ENCODE measurements at places on chromosomes 7 and 10. TPM values are rescaled to one million over a fixed set of nuclear protein-coding genes. Genes with fewer than 3 reads are reported as not detected.
A peak's percentile ranks its signal among the peaks of the same experiment; 100 is the strongest.

- DNase-seq = no peak
- no peak overlapping the region for H3K4me3 ChIP-seq
- peaks cover 54% of the 10 kb centered on the region for H3K4me1 ChIP-seq
- H3K27ac ChIP-seq = peak overlapping the region; percentile 86
These were observed 9.0 kb downstream of the SPOCK2 start for GRCh38 chr10:72079356-72079755.

The CLRN3 gene
- total RNA-seq = not detected

GRCh38 chr10:111360260-111360925 lies 283.6 kb downstream of the ADRA2A start:
- no peaks in the 10 kb centered on the region for H3K4me1 ChIP-seq
- no peaks in the 10 kb centered on the region for H3K36me3 ChIP-seq
- no peak overlapping the region for H3K4me3 ChIP-seq
- no peaks in the 10 kb centered on the region for H3K27me3 ChIP-seq
- H3K27ac ChIP-seq = no peak overlapping the region

- no peak for DNase-seq
- H3K27ac ChIP-seq = no peak overlapping the region
- no peaks in the 10 kb centered on the region for H3K27me3 ChIP-seq
- H3K4me1 ChIP-seq = no peaks in the 10 kb centered on the region
These were observed 1358.7 kb upstream of the SORCS1 start for GRCh38 chr10:108523016-108523800.

DNA sequence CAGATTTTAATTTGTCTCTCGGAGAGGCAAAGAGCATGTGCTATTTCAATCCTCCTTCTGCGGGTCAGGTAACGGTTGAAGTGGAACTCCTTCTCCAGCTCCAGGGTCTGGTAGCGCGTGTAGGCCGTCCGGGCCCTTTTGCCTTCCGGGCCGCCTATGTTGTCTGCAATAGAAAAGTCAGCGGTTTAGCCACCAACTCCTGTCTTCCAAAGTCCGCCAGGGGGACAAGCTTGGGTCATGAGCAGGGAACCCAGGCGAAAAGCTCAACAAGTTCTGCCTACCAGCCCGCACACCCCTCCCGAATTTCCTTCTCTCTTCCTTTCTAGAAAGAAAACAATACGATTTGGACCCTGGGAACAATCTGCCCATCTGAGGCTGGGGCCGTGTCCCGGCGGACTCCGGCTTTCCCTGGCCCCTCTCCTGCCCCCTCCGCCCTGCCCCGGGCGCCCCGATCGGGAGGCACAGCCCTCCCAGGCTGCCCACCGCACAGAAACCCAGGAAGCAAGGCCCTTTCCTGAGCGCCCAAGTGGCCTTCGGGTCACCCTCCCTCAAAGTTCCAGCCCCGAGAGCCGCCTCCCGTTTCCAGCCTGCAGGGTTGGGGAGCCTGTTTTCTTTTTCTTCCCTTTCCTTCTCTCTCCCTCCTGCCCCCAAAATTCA lies 1.4 kb downstream of the HOXA5 start:
- H3K27ac ChIP-seq = no peak overlapping the region
- H3K4me1 ChIP-seq = peaks cover 4% of the 10 kb centered on the region
- no peak for DNase-seq
- H3K27me3 ChIP-seq = no peaks in the 10 kb centered on the region
- no peaks in the 10 kb centered on the region for H3K36me3 ChIP-seq
- H3K4me3 ChIP-seq = no peak overlapping the region

DNA sequence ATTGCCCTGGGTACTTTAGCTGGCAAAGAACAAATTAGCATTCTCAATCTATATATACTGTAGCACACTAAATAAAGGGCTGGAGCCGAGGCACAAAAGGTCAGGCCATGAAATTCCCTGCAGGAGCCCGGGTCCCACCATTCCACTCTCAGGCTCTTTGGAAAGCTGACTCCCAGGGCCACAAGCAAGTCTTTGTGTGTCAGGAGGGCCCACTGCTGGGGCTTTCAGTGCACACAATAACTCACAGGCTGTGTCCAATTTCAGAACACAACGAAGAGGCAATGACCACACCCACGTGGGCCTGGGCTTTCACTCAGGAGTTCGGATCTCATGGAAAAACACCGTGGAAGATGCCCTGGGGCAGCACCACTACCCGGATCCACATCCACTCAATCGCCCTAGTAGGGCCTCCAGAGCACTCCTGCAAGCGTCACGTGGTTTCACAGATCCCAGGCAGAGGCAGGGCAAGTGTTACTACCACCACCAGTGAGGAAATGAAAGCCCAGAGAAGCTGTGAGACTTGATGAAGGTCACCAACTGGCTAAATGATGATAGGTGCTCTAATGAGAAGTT lies 60.3 kb downstream of the COBL start:
- no peak for DNase-seq
- no peak overlapping the region for H3K4me3 ChIP-seq
- no peak overlapping the region for H3K27ac ChIP-seq

DNA sequence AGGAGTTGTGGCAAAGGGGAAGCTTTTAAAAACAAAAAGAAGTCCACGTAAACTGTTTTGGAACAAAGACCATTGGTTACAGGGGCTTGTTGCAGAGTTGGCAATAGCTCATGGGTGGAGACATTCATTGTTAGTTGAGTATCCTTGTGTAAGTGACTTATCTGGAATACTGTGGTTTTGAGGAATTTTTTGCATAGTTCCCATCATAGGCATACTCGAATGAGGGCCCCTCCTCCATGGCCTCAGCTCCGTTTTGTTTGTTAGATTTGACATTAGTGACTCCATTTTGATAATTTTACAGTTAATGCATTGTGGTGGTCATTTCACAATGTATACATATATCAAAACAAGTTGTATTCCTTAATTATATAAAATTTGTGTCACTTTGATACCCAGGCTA lies 12.8 kb upstream of the SMKR1 start:
- H3K36me3 ChIP-seq = peaks cover 6% of the 10 kb centered on the region
- DNase-seq = no peak
- H3K27ac ChIP-seq = no peak overlapping the region
- H3K27me3 ChIP-seq = no peaks in the 10 kb centered on the region
- H3K4me3 ChIP-seq = no peak overlapping the region

GRCh38 chr10:89278900-89279392 lies 22.9 kb upstream of the IFIT2 start:
- H3K36me3 ChIP-seq = no peaks in the 10 kb centered on the region
- DNase-seq = no peak
- no peak overlapping the region for H3K4me3 ChIP-seq
- peak overlapping the region; percentile 100 for H3K27ac ChIP-seq

DNA sequence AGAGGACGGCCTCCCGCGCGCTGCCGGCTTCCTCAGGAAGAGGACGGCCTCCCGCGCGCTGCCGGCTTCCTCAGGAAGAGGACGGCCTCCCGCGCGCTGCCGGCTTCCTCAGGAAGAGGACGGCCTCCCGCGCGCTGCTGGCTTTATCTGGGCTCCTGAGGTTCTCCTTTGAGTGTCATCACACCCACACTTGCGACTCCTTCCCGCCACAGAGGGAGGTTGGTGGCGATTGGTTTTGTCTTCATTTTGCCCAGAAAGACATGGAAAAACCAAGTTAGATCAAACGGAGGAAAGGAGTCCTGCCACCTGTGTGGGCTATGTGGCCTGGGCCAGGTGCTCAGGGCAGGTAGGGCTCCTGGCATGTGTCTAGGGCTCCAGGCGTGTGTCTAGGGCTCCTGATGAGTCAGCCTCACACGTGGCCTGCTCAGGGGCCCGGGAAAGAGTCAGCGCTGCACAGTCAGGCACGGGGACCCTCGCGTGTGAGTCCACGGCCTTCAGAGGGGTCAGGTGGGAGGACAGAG lies 138.0 kb downstream of the VIPR2 start:
- no peak overlapping the region for H3K27ac ChIP-seq
- no peak overlapping the region for H3K4me3 ChIP-seq
- peaks cover 92% of the 10 kb centered on the region for H3K27me3 ChIP-seq
- no peaks in the 10 kb centered on the region for H3K4me1 ChIP-seq
- DNase-seq = no peak

The UNCX gene
- not detected for total RNA-seq

The IRF5 gene
- total RNA-seq = 5.8 TPM

The SFMBT2 gene
- total RNA-seq = 0.07 TPM

DNA sequence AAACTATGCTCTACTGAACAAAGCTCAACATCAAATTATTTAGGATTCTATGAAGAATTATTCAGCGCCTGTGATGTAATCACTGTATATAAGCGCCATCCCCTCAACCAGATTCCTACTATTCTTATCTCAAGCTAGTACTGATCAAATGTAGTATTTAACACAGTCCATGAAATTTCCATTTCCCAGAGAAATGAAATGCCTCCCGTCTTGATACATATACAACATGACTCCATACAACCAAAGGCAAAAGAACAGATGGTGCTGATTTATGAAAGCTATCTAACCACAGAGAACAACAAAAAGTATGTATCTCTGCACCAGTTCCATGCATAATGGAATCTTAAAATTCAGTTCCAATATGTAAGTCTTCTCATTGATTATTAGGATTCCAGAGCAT lies 406.1 kb downstream of the PARD3 start:
- H3K4me3 ChIP-seq = no peak overlapping the region
- H3K27me3 ChIP-seq = no peaks in the 10 kb centered on the region
- 0 out of 2 replicates have a peak, but pooled peaks cover 10% of the 10 kb centered on the region for H3K4me1 ChIP-seq
- DNase-seq = no peak
- no peaks in the 10 kb centered on the region for H3K36me3 ChIP-seq

GRCh38 chr10:52387744-52388143 lies 73.7 kb downstream of the DKK1 start:
- H3K4me1 ChIP-seq = peaks cover 10% of the 10 kb centered on the region
- H3K27me3 ChIP-seq = no peaks in the 10 kb centered on the region
- H3K27ac ChIP-seq = no peak overlapping the region
- no peak overlapping the region for H3K4me3 ChIP-seq
- no peaks in the 10 kb centered on the region for H3K36me3 ChIP-seq

The DGKI gene
- total RNA-seq = 0.41 TPM

- H3K27ac ChIP-seq = no peak overlapping the region
- H3K4me3 ChIP-seq = no peak overlapping the region
- H3K36me3 ChIP-seq = no peaks in the 10 kb centered on the region
- no peaks in the 10 kb centered on the region for H3K4me1 ChIP-seq
- no peak for DNase-seq
These were observed 198.0 kb downstream of the PHF14 start for GRCh38 chr7:11171569-11172192.

DNA sequence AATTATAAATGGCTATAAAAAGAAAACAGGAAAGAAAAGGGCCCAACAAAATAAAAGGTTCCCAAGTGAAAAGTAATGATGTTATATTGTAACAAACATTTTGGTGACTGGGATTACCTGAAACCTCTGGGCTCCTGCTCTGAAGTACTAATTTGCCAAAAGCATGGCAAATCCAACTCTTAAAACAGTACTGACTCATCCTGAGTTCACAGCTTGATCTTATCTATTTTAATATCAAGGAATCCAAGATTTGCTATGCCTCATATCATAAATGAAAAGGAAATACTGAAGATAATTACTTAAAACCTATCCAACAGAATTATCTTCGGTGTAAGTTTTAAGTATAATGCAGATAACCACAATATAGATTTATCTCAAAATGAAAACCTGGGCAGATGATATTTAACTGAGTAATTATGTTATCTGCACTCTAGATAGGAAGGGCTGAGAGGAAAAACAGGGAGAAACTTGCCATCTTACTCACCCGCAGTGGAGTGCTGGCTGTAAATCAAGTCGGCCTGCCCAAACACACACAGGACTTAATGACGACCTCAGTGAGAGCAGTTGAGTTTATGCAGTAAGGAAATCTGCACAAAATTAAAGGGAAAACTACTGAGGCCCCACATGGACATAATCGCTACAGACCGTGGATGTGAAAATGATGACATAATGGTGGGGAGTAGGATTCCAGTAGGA lies 48.4 kb downstream of the MPP7 start:
- no peak overlapping the region for H3K4me3 ChIP-seq
- H3K36me3 ChIP-seq = no peaks in the 10 kb centered on the region
- no peak overlapping the region for H3K27ac ChIP-seq
- no peak for DNase-seq
- H3K27me3 ChIP-seq = peaks cover 16% of the 10 kb centered on the region

DNA sequence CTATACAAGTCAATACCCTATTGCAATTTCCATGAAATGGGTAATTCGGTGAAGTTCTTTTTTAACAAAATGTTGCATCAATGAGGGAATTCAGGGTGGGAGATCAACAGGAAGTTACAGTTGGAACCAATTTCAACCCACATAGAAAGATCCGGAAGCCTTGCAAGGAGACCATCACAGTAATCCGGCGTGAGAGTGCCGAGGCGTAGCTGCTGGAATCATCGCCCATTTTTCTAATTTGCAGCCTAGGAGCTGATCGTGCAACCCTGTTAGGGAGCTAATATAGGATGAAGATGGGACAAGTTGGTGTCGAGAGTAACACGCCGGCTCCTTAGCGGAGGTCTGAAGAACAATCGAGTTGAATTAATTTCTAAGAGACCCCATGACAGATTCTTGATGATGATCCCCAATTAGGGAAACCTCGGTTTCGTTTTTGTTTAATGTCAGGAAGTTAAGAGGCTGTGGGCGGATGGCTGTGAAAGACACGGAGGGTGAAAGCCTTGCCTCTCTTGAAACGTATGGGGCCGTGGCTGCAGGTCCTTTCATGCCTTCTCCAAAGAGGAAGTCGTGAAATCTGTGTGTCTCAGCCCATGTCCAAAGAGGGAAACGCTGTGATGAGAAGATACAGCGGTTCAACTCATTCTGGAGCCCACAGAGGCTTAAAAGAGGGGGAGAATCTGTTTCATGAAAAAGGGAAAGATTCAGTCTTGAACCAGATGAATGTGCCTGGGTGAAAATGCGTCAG lies 51.2 kb upstream of the CARD11 start:
- H3K4me3 ChIP-seq = no peak overlapping the region
- H3K27me3 ChIP-seq = no peaks in the 10 kb centered on the region
- no peak overlapping the region for H3K27ac ChIP-seq
- peak; percentile 30 for DNase-seq
- H3K36me3 ChIP-seq = no peaks in the 10 kb centered on the region

DNA sequence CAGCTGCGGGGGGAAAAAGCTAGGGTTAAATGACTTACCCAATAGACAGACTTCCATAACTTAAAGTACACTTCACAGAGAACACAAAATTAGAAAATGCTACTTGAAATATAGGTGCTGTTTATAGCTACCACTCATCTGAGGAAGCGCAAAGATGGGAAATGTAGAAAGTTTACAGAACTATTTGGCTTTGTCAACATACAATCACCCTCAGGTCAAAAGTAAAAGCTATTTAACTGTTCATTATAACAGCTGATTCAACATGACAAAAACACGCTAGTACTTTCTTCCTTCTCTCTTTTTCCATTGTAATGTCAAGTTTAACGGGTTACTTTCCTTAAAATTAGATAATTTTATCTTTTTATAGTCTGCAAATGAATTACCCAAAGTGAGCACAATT lies 51.2 kb downstream of the PUS7 start:
- no peaks in the 10 kb centered on the region for H3K27me3 ChIP-seq
- no peak for DNase-seq
- peaks cover 13% of the 10 kb centered on the region for H3K36me3 ChIP-seq
- H3K27ac ChIP-seq = no peak overlapping the region
- no peaks in the 10 kb centered on the region for H3K4me1 ChIP-seq

DNA sequence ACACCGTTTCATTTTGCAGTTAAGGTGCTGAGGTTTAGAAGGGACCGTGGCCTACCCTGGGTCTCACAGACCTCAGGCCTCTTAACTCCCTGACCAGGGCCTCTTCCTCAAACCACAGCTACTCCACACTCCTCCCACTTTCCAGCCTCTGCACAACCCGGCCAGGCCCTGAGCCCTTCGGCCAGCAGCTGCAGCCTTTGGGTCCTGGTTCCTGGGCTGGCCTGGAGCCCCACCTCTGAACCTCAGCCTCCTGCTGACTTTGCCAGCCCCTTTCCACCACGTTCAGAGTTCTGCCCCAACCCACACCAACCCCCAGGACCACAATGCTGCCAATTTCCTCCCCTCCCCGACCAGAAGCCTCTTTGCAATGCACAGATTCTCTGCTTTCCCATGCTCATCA lies 84.1 kb downstream of the VOPP1 start:
- H3K4me3 ChIP-seq = no peak overlapping the region
- no peaks in the 10 kb centered on the region for H3K27me3 ChIP-seq
- no peak for DNase-seq
- no peaks in the 10 kb centered on the region for H3K4me1 ChIP-seq
- peaks cover 24% of the 10 kb centered on the region for H3K36me3 ChIP-seq

The MOSPD3 gene
- total RNA-seq = 38.8 TPM

Measured in PC-9 (cell line).